ENCODE measurements at places on chromosomes 3 and 15.

GRCh38 chr15:69673291-69673881, 220.8 kb downstream of the RPLP1 start:
- no peak for DNase-seq

DNA sequence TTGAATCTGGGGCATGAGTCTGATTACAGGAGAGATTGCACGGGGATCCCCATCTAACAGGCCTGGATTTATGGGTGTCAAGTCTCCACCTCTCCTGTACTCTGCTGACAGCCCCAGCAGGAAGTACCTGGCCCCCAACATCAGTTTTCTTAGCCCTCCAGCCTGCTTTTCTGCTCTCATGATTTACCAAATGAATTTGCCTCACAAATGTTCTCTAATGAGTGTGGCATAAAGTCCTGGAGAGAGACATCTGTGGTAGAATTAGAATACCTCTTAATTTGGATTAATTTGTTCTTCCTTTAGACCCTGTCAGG, 60.1 kb downstream of the FNDC3B start:
- no peak for DNase-seq

DNA sequence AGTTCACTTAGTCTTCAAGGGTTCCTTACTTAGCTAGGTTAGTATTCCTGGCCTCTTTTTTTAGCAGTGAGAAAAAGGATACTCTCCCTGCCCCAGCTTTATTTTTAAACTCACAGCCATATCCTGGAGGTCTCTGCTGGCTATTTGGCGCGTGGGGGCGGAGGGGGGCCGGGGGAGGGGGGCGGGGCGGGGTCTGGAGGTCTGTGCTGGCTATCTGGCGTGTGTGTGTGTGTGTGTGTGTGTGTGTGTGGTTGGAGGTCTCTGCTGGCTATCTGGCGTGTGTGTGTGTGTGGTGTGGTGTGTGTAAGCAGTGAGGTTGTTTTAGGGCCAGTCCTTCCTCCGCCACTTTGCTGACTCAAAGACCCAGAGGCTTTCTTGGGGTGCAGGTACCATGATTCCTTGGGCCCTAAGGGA, 579 bp upstream of the PLAAT1 start:
- no peak for DNase-seq

DNA sequence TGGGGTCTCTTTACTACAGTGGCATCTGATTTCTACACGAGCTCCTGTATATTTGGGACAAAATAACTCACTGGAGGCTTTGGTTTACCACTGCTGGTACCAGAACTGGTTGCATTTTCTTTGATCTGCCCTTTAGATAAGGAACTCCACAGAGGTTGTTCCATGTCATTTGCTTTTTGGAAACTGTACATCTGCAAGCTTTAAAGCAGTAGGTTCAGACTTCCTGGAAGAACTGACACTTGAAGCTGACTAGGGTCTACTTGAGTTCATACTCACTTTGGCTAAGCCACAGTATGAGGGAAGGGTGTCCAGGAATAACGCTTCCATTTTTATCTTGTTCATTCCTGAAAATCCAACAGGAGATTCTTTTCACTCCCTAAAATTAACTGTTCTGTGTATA, 86.4 kb downstream of the WWTR1 start:
- DNase-seq = no peak

DNA sequence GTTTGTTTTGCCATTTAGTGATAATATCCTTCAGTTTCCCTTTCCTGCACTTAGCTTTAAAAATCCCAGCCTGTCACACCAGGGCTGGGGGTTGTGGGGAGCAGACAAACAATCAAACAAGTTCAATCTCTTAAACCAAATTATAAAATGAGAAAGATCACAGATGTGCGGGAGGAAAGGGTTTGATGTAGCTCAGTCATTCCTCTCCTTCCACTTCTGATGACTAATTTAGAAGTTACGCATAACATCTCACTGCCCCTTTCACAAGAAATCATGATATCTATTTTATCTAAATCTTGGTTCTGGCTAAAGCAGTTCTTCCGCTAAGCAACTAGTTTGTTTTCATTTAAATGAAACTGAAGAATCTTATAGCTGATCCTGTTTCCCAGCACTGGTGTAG, 34.1 kb upstream of the ATG7 start:
- peak; percentile 15 for DNase-seq

DNA sequence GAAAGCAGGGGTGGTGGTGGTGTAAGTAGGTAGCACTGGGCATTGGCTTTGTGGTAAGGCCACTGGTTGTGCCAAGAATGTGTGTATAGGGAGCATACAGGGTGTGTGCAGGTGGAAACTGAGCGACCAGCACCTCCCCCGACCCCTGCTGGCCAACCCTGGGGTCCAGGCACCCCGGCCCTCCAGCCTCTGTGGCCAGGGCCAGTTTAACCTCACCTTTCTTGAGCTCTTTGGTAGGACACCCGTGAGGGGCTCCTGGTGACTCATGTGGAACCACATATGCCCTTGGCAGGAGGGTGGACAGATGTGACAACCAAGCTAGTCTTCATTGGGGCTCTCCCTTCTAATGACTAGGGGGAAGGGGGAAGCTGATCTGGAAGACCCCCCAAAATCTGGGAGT, 19.5 kb downstream of the SHF start:
- DNase-seq = no peak

DNA sequence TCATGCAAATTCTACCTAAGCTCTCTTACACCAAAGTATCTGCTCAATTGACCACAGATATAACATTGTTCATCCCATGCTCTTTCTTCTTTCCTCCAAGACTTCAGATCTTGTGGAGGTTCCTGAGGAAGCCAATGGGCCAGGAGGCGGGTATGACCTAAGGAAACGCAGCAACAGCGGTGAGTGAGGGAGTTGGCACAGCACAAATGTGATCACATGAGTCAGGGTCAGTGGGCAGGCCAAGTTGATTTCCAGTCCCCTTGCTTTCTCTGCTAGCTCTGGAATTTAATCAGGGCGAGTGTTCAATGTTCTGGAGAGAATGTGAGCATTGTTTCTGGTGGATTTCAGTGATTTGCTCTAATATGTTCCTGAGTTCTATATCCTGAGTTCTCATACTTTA, 112.7 kb downstream of the STAC start:
- DNase-seq = no peak

DNA sequence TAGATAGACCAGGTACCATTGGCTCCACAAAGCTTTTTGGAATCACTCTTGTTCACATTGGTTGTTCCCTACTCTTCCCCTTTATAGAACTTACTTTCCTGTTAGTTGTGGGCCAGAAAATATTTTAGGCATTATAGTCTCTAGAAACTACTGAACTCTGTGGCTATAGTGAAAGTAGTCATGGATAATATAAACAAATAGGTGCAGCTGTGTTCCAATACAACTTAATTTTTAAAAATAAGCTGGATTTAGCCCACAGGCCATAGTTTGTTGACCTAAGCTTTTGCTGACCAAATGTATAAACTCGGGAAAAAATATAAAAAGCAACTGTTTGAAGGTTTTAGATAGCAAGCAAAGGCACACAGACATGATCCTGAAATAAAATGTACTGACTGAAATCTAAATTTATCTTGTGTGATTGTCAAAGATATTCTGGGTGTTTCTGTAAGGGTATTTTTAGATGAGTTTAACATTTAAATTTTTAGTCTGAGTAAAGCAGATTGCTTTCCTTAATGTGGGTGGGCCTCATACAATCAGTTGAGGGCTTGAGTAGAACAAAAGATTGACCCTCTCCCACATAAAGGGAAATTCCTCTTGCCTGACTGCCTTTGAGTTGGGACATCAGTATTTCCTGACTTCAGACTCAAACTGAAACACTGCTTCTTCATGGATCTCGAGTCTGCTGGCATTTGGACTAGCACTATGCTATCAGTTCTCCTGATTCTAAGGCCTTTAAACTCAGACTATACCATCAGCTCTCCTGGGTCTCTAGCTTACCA, 13.2 kb downstream of the IQCB1 start:
- DNase-seq = no peak

DNA sequence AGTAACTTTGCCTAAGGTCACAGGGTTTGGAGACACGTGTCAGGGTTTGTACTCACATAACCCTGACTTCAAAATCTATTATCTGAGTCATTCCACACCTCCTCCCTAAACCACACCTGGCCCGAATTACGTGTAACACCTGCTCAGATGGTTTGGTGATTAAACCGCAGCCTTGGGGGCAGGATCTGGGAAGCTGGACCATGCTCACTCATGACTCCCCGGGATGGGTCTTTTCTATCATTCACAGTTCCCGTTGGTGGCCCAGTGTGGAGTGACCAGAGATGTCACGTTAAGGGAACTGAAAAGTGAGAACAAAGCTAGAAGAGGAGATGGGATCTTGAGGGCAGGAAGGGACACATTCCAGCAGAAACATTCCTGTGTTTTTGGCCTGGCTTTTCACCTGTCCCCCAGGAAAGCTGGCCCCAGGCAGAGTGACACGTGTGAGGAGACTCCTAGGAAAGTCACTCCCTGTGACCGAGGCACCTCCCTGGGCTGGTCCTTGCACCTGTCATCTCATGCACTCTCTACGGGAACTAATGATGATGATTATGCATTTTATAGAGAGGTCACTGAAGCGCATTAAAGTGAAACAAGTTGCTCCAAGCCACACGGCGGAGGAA, 75.4 kb upstream of the POMGNT2 start:
- peak; percentile 31 for DNase-seq

- no peak for DNase-seq
These were observed 59.4 kb upstream of the CD47 start for GRCh38 chr3:108150200-108150599.

Data from stimulated activated CD8-positive, alpha-beta memory T cell treated with anti-CD3 and anti-CD28 coated beads, Interleukin-15, amount 100 ng/mL, for 48 hours (primary cell).